Activated T-cell treated with anti-CD3 and anti-CD28 coated beads, Interleukin-2, amount 50 U/mL, for 72 hours (primary cell): ENCODE measurements at places on chromosomes 6 and 20. TPM values are rescaled to one million over a fixed set of nuclear protein-coding genes. Genes with fewer than 3 reads are reported as not detected.

- no peak for DNase-seq
- no peak overlapping the region for H3K27ac ChIP-seq
- H3K4me1 ChIP-seq: peaks cover 27% of the 10 kb centered on the region
- no peaks in the 10 kb centered on the region for H3K27me3 ChIP-seq
- H3K4me3 ChIP-seq: no peak overlapping the region
Measured at GRCh38 chr6:36762123-36762522, 64.5 kb downstream of the RAB44 start.

SYTL3 gene
- 353 TPM for total RNA-seq

DNA sequence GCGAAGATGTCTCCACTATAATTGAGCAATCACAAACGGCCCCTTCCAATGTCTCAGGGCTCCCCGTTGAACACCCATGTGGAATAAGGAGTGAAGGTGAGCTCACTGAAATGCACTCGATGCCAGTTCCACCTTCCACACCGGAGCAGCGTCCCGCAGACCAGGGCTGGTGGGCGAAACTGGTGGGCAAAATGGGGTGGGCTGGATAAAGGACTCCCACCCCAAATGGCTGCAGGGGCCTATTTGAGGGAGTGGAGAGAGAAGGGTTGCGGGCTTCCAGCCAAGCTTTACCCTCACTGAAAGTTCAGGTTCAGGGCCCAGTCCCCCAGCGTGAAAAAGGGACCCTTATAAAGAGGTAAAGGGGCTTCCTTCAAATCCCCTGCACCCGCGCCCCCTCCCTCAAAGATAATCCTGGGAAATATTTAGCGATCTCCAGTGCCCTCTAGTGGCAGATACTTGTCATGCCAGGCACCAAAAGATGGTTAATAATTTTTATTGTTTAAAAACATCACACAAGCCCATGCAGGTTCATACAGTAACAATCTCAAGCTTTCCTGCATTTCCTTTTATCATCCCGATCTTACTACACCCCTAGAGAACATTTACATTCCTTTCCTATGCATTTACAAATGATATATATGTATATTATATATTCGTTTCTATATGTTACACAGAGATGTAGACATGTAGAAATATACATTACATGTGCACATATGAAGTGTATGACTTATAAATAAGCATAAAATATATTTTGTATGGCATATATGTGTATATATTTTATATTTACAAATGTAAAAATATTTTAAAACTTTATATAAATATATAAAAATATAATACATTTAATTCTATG lies 58.2 kb upstream of the NKX2-2 start:
- no peaks in the 10 kb centered on the region for H3K36me3 ChIP-seq
- H3K27ac ChIP-seq: no peak overlapping the region
- peaks cover 8% of the 10 kb centered on the region for H3K4me1 ChIP-seq

ANKEF1 gene
- 5.8 TPM for total RNA-seq

DNA sequence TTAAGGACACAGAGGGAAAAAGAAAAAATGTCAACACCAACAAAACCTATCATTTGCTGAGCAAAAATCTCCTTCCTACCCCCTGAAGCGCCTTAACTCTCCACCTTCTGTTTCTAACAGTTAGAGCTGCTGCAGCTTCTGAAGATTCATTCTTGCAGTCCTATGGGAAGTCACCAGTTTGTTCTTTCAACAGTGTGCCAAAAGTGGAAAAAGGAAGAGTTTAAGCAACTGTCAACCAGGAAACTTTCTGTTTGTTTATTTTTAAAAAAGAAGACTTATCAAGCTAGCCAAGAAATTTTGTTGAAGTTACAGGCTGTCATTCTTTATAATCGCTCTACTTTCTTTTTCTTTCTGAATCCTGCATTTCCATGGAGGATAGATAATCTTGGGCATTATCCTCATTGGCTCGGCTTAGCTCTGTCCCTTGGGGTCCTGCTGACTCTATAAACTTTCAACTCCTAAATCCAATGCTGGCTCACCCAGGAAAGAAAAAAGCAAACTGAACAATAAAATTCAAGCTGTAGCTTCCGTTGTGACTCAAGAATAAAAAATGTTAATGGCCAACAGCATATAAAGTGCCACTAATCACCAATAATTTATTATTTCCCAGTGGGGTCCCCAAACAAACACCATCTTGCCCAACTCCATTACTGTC lies 172.8 kb upstream of the CITED2 start:
- H3K27ac ChIP-seq: no peak overlapping the region
- H3K27me3 ChIP-seq: peaks cover 10% of the 10 kb centered on the region
- no peaks in the 10 kb centered on the region for H3K36me3 ChIP-seq
- H3K4me1 ChIP-seq: peaks cover 5% of the 10 kb centered on the region
- no peak for DNase-seq
- H3K4me3 ChIP-seq: no peak overlapping the region

GINS1 gene
- total RNA-seq: 24.3 TPM

- H3K4me1 ChIP-seq: no peaks in the 10 kb centered on the region
- DNase-seq: no peak
- H3K27ac ChIP-seq: no peak overlapping the region
- no peak overlapping the region for H3K4me3 ChIP-seq
- H3K36me3 ChIP-seq: no peaks in the 10 kb centered on the region
Measured at GRCh38 chr20:8647961-8648441, 420.9 kb upstream of the PLCB4 start.
